ENCODE measurements at places on chromosomes 2 and 18. TPM values are rescaled to one million over a fixed set of nuclear protein-coding genes. Genes with fewer than 3 reads are reported as not detected.

The CDH7 gene
- not detected for total RNA-seq

The MBOAT2 gene
- total RNA-seq, result 65.9 TPM

The C2orf15 gene
- total RNA-seq, result 0.18 TPM

The IL1RL1 gene
- 0.30 TPM for total RNA-seq

The ALPI gene
- total RNA-seq, result not detected

The LIPG gene
- total RNA-seq, result 8.9 TPM

The HMSD gene
- 0.30 TPM for total RNA-seq

Data from smooth muscle cell of the umbilical artery (primary cell).